ENCODE measurements at places on chromosomes 2 and 18.

- no peak for DNase-seq
These were observed 117.3 kb downstream of the MSH2 start for GRCh38 chr2:47520302-47520630.

- no peak for DNase-seq
These were observed 348.8 kb upstream of the ETAA1 start for GRCh38 chr2:67048314-67048713.

- no peak for DNase-seq
These were observed 274.8 kb downstream of the PDE11A start for GRCh38 chr2:177797808-177798207.

DNA sequence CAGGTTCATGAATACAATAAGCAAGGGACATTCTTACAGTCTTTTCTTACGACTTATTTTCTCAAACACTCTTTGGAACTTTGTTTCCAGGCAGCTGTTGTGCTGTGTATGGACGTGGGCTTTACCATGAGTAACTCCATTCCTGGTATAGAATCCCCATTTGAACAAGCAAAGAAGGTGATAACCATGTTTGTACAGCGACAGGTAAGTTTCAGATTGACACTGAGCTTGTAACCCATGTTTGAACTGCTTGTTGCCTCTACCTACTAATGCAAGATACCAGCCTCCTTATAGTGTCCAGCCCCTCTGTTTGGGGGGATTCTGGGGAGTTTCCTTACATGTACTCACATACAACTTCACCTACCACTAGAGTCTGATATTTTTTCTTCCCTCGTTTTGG is 3.8 kb downstream of the XRCC5 start:
- DNase-seq: no peak

DNA sequence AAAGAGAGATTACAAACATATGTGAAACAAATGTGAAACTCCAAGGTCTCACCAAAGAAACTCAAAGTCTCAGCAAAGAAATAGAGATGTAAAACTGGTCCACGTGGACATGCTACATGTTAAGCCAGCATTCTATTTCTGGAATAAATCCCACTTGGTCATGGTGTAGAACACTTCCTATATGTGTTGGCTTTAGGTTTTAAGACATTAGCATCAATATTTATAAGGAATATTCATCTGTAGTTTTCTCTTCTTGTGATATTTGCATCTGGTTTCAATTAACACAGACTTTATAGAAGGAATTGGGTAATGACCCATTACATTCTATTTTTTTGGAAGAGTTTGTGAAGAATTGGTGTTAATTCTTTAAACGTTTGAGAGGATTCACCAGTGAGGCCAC is 133.1 kb downstream of the COPS8 start:
- no peak for DNase-seq

- DNase-seq: no peak
These were observed 84.9 kb downstream of the SLC8A1 start for GRCh38 chr2:40367032-40367431.

DNA sequence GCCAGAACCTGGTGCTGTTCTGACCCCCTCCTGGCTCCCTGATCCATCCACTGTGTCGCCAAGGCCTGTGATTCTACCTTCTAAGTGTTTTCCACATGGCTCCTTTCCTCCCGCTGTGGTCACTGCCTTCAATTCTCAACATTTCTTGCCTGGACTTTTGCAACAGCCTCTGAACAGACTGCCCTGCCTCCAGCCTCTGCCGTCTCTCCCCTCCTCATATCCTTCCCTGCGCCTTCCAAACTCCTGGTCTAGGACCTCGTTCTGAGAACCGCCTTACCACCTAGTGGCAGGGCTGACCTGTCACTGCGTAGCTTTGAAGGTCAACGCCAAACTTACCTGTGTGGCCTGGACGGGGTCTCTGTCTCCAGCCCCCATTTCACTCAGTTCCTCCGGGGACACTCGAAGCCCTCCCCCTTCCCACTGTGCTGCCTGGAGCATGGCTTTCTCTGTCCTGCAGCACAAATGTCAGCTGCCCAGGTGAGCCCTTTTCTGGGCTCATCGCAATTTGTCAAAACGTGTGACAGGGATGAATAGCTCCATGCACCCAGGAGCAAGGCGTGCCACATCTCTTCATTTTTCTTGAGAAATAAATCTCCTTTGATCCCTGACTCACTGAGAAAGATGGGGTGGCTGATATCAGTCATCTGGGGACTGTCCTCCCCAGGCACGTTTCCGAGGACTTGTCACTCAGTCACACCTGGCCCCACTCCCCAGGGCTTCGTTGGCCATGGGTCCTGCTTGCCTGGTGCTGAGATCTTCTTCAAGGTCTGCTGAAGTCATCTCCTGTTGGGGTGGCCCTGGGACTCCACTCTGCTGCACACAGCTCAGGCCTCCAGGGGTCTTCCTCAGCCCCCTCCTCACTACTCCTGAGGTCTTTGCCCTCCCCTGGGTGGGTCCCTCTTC is 46.7 kb downstream of the LDLRAD4 start:
- no peak for DNase-seq

DNA sequence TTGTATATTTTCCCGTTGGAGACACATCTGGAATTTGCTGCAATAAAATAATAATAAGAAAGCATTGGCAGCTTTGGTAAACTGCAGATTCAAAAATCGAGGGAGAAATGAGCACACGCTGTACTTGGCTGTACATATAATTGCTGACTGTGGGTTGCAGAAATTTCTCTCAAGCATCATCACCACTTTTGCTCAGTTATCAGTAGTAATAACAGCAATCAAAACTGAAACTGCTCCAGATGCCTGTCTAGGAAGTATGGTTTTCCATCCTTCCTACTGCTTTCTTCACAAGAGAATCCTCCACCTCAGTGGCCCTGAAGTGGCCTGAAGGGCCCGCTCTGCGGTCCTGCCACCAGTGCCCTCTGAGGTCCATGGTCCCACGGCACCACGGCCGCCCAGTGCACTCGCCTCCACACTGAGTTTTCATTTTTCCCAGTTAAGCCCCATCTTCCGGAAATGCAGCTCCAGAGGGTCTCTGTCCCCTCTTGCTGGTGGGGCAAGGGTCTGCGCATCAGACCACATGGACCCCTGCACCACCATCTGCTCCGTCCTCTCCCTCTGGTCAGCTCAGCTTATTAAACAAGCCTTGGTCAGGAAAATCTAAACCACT is 3.9 kb downstream of the DUSP28 start:
- no peak for DNase-seq
